Omental fat pad (tissue), 4 donors: ENCODE measurements at places on chromosomes 16 and 17.

DNA sequence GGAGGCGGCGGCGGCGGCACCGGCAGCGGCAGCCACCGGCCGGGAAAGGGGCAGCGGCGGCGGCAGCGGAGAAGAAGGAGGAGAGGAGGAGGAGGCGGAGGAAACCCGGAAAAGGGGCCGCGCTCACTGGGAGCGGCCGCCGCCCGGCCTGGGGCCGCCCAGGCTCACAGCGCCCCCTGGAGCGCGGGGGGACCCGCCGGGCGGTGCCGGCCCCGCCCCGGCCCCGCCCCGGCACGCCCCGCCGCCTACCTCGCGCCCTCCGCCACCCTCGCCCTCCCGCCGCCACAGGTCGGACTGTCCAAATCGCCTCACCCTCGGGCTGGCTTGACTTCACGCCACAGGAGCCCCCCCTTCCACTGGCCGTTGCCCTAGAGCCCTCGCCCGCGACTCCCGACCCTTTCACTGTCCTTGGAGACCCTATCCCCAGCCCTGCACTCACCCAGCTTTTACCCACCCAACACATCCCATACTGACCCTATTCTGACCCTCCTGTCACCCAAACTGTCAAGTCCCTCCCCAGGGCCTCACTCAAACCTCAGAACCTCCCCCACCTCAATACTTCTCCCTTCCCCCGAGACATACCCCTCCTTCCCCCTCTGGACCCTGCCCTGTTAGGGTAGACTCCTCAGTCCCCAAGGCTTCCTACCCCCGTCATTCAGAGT is at the start of gene CSNK2A2:
Gene CSNK2A2 (minus strand): TSS at position 85 of the 662 bp plus-strand sequence. CDS start 370 bp downstream, outside the sequence.
- peak; percentile 29 for DNase-seq

DNA sequence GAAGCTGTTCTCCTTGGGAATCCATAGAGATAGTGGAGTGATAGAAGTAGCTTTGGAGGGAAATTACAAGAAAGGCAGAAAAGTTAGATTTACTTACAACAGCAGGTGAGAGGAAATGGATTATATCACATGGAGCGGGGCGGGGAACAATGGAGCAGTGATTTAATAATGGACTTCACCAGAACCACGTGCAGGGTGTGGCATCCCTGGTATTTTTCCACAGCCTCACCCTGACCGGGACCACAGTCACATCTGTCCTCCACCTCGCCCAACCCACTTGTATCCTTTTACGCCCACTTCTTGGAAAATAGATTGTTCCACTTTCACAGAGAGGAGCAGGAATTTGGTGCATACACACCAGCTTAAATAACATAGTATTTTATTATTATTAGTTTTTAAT is 15.9 kb upstream of the CYB5B start:
- no peak for DNase-seq

DNA sequence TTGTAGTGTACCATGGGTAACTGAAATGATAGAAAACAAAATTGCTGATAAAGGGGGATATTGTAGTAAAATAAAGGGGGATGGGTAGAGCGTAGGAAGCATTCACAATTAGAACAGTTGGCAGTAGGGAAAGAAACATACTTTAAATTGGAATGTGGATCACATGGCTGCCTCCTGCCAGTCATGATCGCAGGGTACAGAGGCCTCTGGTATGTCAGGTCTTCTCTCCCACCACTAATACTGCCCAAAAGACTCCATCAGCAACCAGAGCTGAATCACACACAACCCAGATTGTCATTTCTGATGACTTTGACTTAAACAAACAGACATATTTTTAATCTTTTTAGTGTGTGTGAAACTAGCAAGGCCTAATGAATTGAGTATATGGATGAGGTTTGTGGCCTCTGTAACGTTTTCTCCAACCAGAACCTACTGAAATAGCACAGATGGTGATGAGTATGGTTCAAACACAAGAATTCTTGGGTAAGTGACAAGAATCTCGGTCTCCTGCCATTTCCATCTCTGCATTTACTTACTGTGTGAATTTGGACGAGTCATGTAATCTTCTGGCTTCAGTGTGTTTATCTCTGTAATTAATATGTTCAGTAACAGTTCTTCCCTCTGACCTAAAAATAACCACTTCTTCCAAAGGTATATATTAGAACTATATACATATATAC is 112.6 kb downstream of the USP22 start:
- no peak for DNase-seq

GRCh38 chr16:23071196-23072083 is 77.8 kb downstream of the USP31 start:
- no peak for DNase-seq

GRCh38 chr17:80982426-80982974 is 9.1 kb upstream of the CHMP6 start:
- DNase-seq = no peak

DNA sequence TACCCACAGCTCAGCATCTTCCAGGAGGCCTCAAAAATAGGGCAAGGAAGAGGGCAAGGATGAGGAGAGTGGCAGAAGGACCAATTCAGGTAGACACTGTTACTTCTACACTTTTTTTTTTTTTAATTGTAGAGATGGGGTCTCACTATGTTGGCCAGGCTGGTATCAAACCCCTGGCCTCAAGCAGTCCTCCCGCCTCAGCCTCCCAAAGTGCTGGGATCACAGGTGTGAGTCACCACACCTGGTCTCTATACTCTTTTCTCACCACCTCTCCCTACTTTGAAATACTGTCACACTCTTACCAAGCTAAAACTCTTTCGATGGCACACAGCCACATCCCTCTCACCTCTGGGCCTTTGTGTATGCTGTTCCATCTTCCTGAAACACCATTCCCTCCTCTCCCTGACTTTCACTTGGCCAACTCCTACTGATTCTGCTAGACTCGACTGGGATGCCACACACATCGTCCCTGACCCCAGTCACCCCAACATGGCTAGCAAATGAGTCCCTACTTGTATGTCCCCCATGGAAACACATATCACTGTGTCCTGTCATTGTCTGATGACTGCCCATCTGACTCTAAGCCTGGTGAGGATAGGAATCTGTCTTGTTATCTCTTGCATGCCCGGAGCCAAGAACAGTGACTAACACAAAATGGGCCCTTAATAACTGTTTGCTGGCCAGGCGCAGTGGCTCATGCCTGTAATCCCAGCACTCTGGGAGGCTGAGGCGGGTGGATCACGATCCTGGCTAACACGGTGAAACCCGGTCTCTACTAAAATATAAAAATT is 7.2 kb upstream of the SLC43A2 start:
- no peak for DNase-seq

DNA sequence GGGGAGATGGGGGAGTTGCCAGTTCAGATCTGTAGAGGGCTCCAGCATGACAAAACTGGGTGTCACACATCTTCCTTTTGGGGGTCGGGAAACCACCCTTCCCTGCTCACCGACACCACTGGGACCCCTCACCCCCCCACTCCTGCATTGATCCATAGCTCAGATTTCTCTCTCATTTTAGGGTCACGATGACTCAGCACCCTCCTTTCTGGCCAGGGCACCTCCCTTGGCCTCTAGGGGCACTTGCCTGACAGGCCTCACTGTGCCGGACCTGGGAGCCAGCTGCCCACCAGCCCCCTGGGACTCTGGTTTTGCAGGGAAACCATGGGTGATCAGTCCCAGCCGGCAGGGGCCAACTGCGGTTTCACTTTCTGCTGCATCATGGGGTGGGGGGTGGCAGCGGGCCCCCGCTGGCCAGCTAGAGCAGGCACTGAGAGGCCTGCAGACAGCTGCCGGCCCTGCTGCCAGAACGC is 239.4 kb downstream of the MRTFB start:
- DNase-seq = no peak

GRCh38 chr16:4375717-4376116 is 4.1 kb downstream of the VASN start:
- DNase-seq = no peak

- no peak for DNase-seq
Observed at GRCh38 chr16:72858665-72859493, 189.0 kb downstream of the ZFHX3 start.

DNA sequence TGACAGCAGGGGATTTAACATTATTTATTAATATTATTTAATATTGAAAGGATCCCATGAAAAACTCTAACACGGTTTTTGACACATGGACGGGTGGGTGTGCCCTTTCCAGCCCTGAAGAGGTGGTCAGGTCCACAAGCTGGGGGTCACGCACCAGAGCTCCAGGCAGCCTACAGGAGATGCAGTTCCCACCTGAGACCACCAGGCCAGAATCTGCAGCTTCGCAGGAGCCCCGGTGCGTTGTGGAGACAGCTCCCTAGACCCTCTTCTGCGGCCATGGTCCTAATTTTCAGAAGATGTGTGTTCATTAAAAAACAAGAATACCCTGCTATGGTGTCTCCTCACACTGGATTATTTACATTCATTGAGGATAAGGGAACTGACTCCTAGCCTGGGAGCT is 331.1 kb downstream of the C16orf95 start:
- DNase-seq = no peak

DNA sequence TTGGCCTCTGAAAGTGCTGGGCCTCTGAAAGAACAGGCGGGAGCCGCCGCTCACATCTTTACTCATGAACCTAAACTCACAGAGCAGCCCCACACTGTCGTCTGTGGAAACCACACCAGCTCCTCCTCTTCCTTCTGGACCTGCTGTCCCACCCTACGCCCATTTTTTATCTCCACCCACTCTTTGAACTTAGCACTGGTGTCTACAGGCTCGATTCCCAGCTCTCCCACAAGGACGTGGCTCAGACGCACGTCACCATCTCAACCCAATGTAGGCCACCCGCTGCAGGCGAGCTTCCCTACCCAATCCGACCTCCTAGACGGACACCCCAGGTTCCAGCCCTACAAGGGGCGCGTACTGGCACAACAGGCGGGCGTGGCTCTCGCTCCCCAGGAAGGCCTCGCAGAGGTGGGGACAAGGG is 62.2 kb downstream of the NXN start:
- DNase-seq = no peak

DNA sequence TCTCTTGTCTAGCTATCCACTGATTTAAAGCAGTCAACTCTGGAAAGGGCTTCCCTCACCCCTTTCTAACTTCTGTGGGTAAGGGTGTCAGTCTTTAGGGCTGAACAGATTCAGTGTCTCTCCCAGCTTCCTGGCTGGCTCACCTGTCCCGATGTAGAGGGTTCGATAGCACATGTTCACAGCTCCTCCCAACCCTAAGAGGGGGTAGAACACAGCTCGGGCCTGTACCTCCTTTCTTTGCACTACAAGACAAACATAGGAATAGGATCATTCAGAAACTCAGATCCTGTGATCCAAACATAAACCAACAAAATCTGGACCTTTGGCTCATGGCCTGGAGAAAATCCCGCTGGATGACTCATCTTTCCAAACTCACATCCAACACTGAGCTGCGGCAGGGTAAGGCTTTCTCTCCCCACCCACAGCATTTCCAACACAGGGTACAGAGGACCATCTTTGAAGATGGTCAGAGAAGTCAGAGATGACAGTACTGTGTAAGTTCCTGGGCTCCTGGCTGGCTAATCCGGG is 5.8 kb upstream of the DHRS13 start:
- DNase-seq = no peak

DNA sequence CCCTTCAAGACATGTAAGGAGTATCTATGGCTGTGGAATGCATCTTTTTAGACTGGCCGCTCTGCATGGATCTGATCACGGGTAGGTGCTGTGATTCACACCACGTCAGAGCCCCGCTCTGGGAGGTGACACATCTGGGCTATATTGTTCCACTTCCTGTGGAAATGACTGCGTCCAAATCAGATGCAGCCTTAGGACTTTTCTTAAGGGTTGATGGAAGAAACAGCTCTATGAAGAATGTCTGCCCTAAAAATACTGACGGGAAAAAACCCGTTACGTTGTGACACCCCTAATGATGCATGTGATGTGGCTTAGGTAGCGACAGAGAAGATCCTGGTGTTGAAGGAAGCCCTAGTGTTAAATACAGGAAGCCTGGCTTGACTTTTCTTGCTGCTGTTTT is 12.2 kb downstream of the BANP start:
- DNase-seq = no peak

- no peak for DNase-seq
Observed at GRCh38 chr17:49342575-49342936, 19.5 kb downstream of the ZNF652 start.

DNA sequence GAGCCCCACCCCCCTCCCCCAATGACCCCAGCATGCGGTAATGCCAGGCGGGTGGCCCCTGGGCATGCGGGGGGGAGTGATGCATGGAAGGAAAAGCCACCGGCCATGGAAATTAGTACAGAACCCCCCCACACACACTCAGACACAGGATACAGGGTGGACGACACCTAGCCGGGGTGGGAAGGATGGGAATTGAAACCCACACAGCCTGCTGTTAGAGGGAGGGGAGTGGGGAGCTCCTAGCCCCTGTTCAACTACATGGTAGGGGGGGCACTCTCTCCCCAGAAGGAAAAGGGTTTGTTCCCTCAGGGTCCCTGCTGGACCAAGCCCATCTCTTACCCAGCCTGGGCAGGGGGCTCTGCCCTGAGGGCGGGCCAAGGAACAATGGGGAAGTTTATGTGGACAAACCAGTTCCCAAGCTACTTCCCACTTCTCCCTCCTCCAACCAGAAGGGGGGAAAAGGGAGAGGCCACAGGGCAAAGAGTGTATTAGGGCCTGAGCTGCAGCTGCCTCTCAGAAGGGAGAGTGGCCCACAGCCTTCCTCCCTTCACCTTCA is 5.2 kb downstream of the TMUB2 start:
- no peak for DNase-seq

GRCh38 chr16:51757505-51757904 is 606.4 kb upstream of the SALL1 start:
- DNase-seq = no peak

GRCh38 chr16:20023190-20023589 is 50.5 kb downstream of the GPR139 start:
- no peak for DNase-seq

DNA sequence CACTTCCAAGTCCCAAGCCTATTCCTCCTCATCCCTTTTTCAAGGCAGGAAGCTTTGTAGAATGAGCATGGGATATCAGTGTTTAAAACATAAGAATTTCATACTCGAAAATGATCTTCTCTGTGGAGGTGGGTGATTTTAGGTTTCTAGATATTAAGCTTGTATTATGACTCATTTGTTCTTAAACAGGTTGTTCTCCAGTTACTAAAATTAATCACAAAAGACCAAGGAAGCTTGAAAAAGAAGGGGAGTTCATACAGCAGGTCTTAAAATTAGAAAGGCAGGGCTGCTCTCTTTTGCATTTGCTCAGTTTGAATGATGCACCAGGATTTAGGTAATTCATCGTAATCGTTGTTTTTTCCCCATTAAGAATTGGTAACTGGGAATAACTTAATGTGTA is 208.7 kb downstream of the PRKCA start:
- no peak for DNase-seq

- DNase-seq = no peak
Observed at GRCh38 chr17:5786510-5786875, 202.2 kb upstream of the NLRP1 start.

GRCh38 chr17:43212641-43213490 is 1.2 kb downstream of the TMEM106A start:
- no peak for DNase-seq

DNA sequence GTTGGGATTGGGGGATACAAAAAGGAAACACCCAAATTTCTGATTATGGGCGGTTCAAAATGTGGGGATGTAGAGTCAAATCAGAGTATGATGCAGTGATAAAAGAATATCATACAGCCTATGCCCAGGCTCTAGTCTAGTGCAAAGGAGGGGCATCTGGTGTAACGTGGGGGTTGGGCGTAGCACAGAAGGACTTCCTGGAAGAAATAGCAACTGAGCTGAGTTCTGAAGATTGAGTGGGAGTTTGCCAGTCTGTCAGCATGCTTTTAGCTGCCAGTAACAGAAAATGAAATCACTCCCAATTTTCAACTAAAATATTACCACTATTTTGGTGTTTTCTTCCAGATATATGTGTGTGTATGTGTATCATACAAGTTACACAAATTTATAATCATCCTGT is 196.9 kb downstream of the SPECC1 start:
- no peak for DNase-seq

GRCh38 chr17:76558198-76559095 is 18.6 kb downstream of the PRCD start:
- no peak for DNase-seq

GRCh38 chr16:65700596-65700995 is 578.7 kb upstream of the CDH11 start:
- no peak for DNase-seq
